Neural crest cell (in vitro differentiated cells): ENCODE measurements at places on chromosomes 4 and X.

GRCh38 chrX:134074151-134074550 is 88.8 kb upstream of the GPC3 start:
- DNase-seq = no peak

GRCh38 chr4:101288365-101289145 is 58.8 kb downstream of the PPP3CA start:
- DNase-seq = no peak

- DNase-seq = no peak
These were observed 152.7 kb upstream of the FAM241A start for GRCh38 chr4:111992351-111993168.

DNA sequence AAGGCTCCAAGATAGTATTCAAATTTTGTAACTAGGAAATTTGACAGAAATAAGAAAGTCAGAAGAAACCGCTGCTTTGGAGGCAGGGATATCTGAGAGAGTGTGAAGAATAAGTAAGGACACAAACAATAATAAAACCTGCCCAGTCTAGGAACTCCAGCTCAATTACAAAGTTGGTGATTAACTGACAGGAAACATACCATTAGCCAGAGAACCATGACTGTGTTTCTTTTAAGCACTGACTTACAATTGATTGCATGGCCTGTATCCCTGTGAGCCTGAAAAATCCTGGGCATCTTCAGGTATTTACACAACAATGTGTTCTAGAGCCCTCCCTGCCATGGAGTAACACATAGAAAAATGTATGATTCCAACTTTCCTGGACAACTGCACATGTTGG is 127.4 kb downstream of the GRIA3 start:
- DNase-seq = no peak
